ENCODE measurements at places on chromosomes 11 and 22. TPM values are rescaled to one million over a fixed set of nuclear protein-coding genes. Genes with fewer than 3 reads are reported as not detected.

Gene TBX10
- not detected for polyA plus RNA-seq

Gene SLC25A17
- polyA plus RNA-seq: 4.6 TPM

Gene ZNF280B
- polyA plus RNA-seq: 0.23 TPM

Gene MMP1
- polyA plus RNA-seq: 0.03 TPM

Gene MMP27
- 0.06 TPM for polyA plus RNA-seq

Gene CAPN5
- polyA plus RNA-seq: 0.59 TPM

Gene CHADL
- 1.9 TPM for polyA plus RNA-seq

Gene LYVE1
- 12.9 TPM for polyA plus RNA-seq

Gene RAG1
- polyA plus RNA-seq: 0.04 TPM

Gene TUB
- 0.39 TPM for polyA plus RNA-seq

Gene TCN1
- not detected for polyA plus RNA-seq

Gene OVCH2
- not detected for polyA plus RNA-seq
